Stimulated activated CD8-positive, alpha-beta memory T cell treated with anti-CD3 and anti-CD28 coated beads, Interleukin-2, amount 100 ng/mL, for 48 hours (primary cell): ENCODE measurements at places on chromosomes 7 and 10.
A peak's percentile ranks its signal among the peaks of the same experiment; 100 is the strongest.

DNA sequence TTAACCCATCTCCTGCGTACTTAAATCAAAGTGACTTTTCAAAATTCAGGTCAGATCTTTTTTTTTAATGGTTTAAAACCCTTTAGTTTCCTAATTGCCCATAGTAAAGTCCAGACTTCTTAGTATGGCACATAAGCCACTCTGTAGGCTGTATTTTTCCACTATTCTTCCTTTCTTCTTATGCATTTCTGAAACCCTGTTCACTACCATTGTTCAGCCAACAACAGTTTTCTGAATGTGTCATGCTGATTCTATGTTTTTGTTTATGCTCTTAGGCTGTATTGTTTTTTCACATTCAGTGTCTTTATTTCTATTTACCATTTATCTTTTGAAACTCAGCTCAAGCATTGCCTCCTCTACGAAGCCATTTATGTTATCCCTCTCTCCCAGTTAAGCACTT, 26.7 kb downstream of the CCSER2 start:
- DNase-seq = no peak

- no peak for DNase-seq
Observed at GRCh38 chr7:105439174-105439893, 50.6 kb upstream of the SRPK2 start.

- no peak for DNase-seq
Observed at GRCh38 chr7:9711259-9711918, 1262.3 kb upstream of the PHF14 start.

DNA sequence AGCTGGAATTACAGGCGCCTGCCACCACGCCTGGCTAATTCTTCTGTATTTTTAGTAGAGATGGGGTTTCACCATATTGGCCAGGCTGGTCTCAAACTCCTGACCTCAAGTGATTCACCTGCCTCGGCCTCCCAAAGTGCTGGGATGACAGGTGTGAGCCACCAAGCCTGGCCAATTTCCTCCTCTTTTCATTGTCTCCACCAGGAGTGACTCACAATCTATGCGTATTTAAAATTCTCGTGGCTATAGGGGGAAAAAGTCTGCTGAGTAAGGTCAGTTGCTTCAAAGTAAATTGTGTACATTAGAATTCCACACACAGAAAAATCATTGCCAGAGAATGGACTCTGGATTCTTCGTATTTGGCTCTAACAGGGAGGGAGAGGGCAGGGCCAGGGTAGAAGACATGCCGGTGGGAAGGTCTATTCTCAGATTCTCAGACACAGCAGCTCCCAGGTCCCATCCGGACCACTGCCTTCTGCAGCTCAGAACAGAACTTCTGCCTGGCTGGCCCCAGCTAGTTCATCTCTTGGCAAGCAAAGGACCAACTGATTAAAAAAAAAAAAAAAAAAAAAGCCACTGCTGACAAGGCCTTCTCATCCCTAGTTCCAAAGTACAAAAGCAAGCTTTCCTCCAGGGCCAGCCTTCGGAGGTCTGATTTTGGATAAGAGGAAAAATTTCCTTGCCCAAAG, 22.2 kb downstream of the PSPH start:
- no peak for DNase-seq

- DNase-seq = no peak
Observed at GRCh38 chr7:156820445-156821063, 72.4 kb downstream of the LMBR1 start.

DNA sequence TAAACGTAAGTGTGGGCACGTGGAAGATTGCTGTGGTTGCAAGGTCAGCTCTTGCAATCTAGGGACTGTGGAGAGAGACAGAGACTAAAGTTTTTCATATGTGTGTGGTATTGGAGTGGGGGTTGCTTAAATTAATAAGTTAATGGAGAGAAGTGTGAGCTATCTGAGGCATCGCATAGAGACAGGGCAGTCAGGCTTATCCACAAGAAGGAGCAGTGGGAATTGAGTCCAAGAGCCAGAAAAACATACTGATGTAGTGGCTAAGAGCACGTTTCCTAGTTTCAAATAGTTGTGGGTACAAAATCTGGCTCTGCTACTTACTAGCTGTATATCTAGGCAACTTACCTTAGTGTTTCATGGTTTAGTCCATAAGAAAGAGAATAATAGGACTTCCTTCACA, 65.8 kb downstream of the SORCS3 start:
- DNase-seq = no peak

- no peak for DNase-seq
Observed at GRCh38 chr7:85525676-85526075, 338.8 kb upstream of the SEMA3D start.

DNA sequence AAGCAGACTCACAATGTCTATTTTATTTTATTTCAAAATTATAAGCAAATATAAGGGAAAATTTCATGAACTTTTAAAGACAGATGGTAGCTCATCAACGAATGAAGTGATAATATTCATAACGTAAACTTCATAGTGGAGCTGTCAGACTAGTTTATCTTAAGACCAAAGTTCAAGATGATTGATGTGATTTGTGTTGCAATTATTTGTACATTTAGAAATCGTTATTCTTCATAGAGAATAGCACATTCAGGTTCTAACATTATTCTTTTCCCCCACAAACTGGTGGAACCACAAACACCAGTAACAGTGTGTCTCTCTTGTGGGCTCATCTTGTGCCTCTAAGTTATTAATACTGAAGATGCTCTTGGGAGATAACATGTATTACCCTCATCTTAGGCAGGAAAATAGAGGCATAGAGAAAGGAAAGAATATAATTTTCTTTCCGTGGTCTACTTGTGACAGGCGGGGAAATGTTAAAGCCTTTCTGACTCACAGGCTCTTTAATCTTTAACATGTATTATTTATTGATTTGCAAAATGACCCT, 37.0 kb downstream of the CCSER2 start:
- DNase-seq = no peak

DNA sequence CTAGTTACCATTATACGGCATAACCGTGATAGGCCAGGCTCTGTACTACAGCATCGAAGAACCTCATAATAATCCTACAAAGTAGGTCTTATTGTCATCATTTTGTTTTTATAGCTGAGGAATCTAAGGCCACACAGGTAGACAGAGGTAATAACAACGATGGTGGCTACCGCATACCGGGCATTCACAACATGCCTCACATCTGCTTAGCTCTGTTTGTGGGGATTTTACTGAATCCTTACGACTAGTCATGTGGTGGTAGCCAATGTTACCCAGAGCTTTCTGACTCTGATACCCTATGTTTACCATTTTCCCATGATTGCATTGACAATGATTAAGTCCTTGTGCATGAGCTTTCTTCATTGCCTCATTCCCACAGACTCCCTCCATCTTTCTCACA, 269.4 kb downstream of the TCF7L2 start:
- DNase-seq = no peak

DNA sequence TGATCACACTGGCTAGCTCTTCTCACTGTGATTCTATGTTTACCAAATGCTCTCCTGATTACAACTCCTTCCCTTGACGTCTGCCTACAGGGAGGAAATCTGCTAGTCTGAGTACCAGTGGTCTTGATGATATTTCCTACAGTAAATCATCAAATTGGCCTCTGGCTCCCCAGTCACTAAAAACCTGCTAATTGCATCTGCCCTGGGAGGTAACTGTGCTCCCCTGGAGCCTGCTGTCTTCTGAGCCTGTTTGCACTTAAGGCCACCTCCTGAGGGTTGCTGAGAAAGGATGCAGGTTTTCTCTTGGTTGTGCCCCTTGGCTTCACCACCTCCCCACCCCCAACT, 56.0 kb downstream of the ELMO1 start:
- no peak for DNase-seq

GRCh38 chr7:28180364-28181147, at the start of gene JAZF1:
Gene JAZF1, minus strand, starts transcription at chr7:28180795.
- DNase-seq = peak; percentile 33

- DNase-seq = no peak
Observed at GRCh38 chr10:71222601-71223346, 10.4 kb downstream of the UNC5B start.

DNA sequence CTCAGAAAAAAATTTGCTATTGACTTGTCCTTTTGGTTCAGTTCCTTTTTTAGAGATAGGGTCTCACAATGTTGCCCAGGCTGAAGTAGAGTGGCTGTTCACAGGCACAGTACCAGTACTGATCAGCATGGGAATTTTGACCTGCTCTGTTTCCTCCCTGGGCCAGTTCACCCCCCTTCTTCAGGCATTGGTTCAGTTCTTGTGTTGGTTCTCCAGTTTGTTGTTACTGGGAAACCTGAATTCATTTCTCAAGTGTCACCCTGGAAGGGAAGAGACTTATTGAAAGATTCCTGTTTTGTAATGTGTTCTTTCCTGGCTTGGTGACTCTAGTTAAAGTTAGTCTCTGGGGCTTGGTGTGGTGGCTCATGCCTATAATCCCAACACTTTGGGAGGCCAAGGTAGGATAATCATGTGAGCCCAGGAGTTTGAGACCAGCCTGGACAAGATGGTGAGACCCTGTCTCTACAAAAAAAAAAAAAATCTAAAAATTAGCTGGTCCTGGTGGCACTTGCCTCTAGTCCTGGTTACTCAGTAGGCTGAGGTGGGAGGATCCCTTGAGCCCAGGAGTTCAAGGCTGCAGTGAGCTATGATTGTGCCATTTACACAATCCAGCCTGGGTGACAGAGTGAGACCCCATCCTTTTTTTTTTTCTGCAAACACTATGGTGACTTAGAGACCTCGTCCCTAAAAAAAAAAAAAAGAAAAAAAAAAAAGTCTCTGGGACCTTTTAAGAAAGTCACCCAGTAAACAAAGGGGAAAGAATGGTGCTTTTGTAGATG, 52.7 kb downstream of the CNNM2 start:
- DNase-seq = no peak

GRCh38 chr7:74671602-74672001, 14.1 kb downstream of the GTF2I start:
- DNase-seq = no peak

DNA sequence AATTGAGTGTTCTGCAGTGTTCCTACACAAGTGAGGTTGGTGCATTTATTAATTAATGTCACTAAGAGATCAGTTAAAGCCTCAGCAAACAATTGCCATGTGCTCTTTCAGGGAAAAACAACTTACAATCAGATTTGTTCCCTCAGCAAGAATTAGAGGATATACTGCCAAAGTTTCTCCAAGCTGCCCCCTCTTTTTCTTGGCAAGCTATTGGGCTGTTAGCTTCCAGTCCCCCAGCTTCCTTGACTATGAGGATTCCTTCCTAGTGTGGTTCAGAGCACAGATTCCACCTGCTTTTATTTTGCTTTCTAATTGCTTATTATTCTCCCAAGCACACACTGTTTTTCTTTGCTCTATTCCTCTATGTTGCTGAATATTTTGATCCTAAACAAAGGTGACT, 112.7 kb downstream of the RBM20 start:
- DNase-seq = no peak

- peak; percentile 80 for DNase-seq
Observed at GRCh38 chr10:102229810-102230263, 3.7 kb downstream of the ELOVL3 start.

DNA sequence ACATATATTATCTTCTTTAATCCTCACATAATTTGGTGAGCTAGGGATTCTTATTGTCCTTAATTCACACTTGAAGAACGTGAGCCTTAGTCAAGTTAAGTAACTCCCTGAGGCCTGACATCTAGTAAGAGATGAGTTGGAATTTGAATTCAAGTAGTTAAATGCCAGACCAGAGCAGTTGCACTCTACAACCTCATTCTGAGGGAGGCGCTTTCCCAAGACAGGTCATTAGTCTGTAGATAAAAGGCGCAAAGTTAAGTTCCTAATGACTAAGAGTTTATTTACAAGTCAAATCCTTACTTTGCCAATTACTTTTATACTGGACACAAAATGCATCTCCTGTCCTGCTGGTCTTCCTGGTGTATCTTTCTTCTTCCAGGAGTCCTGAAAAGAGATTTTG, 3.6 kb upstream of the EXOC6 start:
- DNase-seq = no peak

DNA sequence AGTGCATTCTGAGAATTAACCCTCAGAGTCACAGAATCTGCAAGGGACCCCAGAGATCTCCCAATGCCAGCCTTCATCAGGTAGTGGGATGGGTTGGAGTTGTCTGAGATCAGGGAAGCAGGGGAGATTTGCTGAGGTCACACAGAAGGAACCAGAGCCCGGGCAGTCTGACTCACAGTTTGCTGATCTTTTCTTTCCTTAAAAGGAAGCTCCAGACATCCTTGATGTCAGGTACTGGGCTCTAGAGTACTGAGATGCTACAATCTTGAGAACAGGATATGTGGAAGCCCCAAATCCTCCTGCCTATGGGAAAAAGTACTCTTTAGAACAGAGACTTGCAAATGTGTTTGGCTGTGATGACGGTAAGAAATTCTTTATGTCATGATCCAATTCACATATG, 706 bp downstream of the TBATA start:
- DNase-seq = no peak

DNA sequence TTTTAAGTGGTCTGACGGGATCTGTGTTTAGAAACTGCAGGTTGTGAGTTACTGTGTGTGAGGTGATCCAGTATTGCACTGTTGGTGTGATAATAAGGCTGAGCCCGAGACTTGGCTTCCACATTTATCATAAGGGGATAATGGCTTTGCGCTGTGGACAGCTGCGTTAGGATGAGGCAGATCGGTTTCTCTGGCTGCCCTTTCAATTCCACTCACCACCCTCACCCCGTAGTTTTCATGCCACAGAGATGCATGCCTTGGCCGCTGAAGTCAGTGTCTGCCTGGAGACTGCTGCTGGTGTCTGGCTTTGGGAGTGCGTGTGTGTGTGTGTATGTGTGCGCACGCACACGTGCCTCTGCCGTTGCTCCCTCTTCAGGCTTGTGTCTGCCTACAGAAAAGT, 273.0 kb downstream of the CCDC3 start:
- DNase-seq = no peak

GRCh38 chr7:143407287-143408251, 1.1 kb downstream of the EPHA1 start:
- DNase-seq = no peak

DNA sequence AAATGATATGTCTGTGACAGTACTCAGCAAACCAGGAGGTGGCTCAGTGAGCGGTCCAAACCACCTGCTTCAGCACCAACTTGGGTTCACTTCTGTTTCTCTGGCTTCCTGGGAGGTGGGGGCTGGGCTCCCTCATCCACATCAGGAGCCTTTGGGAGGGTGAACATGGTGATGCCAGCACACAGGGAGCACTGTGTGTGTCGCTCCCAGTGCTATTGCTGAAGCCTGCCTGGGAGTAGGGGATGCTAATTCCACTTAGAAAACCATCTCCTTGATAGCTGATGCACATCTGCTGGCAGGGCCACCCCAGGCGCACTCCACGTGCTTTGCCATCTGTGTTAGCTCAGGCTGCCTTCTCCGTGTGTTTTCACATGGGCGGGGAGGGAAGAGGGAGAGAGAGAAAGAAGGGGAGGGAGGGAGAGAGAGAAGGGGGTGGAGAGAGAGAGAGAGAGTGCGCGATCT, 58.0 kb downstream of the RAMP3 start:
- no peak for DNase-seq
